ENCODE measurements at places on chromosomes 6 and 20.

GRCh38 chr6:47663462-47664216 is 34.7 kb upstream of the ADGRF4 start:
- no peak for DNase-seq

- no peak for DNase-seq
Measured at GRCh38 chr20:62762801-62763368, 33.4 kb upstream of the MRGBP start.

GRCh38 chr20:10857352-10858070 is 183.7 kb upstream of the JAG1 start:
- DNase-seq, result no peak

DNA sequence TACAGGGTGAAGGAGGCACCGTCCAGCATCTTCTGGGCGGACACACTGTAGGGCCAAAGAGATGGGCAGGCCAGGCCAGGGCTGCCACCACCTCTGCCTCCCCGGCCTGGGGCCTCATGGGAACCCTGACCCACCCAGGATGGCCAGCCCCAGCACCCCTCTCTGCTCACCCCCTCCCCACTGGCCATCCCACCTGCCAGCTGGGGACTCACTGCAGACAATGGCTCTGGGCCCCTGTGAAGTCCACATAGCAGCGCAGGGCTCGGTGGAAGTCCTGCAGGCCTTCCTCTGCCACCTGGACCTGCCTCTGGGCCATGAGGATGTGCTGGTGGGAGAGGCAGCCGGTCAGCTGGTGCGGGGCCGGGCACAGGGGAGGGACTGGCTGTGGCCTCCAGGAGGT is 3.6 kb upstream of the C20orf144 start:
- DNase-seq, result no peak

DNA sequence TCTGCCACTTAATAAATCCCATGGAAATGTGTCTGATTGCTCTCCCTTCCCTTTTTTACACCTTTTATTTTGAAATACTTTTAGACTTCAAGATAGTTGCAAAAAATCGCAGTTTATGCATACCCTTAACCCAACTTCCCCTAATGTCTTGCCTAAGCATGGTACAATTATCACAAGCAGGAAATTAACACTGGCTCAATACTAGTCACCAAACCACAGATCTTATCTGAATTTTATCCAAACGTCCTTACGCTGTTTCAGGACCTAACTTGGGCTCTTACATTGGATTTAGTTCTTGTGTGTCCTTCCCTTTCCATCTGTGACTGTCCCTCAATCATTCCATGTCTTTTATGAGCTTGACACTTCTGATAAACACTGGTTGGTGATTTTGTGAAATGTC is 146.3 kb downstream of the ZNF217 start:
- no peak for DNase-seq

DNA sequence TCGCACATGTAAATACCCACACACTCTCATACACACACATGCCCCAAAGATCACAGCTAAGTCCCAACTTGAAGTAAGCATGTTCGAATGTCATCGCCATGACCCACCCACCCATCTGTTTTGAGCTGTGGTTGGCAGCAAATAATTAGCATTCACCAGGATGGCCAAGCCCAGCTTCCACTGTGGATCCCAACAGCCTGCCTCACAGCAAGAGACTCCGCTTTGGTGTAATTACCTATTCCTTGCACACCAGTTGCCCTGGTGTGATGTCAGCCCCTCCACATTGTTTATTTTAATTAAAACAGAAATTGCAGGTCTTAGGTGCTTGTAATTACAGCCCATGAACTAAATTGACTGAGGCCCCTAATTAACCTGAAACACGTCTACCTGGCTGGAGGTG is 81.1 kb downstream of the MAFB start:
- DNase-seq, result no peak

GRCh38 chr20:5168651-5169396 is 42.0 kb downstream of the CDS2 start:
- no peak for DNase-seq

- DNase-seq, result no peak
Measured at GRCh38 chr20:38150335-38151170, 14.5 kb downstream of the TGM2 start.

DNA sequence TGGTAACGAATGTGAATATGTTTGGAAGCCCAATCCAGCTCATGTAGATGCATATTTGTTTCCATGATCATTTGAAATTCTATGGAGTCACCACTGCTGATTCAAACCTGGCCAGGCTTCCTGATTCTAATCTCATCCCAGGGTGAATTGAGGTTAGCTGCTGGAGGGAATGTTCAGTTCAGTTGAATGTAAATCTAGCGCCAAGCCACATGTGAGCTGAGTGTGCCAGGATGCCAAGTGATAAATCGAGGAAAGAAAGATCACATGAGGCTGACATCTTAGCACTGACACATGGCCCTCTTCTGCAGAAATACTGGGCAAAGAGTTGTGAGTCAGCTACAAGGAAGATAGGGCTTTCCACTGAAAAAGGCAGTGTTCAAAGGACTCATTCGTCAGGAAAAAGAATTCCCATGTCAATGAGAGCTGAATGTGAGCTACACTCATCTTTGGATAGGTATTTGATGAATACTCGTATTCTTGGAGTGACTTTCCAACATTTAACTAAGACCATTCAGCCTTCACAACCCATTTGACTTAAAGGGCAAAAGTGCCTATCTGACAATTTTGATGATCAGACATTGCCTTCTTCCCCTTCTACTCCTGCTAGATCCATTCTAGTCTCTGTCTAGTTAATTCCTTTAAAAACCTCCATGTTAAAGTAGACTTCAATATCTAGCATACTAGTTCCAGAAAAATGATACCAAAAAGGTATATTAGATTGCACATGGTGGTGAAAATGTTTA is 172.1 kb downstream of the MTFR2 start:
- no peak for DNase-seq

DNA sequence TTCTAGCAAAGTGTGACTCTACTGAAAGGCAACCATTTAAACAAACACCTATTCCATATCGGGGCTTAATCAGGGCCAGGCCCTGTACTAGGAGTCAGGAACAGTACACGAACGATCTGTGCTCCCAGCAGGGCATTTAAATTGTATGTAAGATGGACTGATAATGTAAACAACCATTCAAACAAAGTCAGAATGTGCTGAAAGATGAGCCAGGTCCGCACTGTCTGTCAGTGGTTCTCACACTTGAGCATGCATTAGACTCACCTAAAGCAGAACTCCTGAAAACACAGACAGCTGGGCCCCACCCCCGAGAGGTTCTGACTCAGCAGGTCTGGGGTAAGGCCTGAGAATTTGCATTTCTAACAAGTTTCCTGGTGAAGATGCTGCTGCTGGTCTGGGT is 81.6 kb downstream of the PXDC1 start:
- no peak for DNase-seq

GRCh38 chr20:51747182-51747911 is 20.8 kb downstream of the ATP9A start:
- no peak for DNase-seq

DNA sequence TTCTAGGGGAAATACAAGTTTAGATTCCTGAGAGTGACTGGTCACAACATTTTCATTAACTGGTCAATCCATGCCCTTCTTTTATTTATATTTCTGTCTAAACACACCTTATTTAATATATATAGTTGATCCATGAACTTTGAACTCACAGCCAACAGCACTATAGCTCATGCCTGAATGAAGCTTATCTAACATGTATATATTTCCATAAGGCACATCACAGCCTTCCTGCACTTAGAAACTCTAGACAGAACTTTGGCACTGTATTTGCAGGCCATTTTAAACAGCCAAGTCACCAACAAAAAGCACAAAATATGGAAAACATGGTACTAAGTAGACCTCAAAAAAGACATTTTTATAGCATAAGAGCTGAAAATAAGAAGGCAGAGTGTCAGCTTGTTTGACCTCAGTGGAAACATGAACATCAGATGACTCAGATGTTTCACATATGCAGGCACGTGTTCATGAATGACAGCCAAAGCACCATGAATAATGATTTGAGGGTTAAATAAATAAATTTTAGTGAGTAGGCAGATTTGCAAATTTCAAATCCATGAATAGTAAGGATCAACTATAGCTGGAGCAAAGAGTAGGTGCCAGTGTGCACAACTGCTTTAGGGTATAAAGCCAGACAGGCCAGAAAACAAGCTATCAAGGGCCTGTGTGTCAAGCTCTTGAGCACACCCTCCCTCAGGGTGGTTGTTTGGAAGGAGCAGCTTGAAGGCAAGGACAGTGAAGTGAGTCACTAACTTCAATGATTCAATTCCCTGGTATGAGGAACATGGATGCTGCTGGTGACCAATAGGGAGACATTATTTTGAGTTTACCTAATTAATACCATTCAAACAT is 88.9 kb upstream of the NT5E start:
- DNase-seq, result no peak

DNA sequence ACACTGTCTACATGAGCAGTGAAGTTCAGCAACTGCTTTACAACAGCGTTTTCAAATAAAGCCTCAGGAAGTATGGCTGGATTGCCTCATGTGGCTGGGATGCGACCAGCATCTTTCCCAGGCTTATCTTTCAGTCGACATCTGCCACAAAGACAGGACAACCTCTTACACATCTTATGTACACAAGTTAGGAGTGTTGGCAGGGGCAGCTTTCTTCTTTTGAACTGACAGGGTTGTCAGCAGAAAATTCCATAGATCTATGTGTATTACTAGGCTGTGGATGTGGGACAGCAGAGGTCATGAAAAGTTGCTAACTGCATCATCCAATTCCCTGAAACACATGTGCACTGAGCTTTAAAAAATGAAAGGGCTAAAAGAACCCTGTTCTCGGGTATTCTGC is 48.1 kb downstream of the PLAGL1 start:
- no peak for DNase-seq

- DNase-seq, result no peak
Measured at GRCh38 chr6:32954986-32955802, 2.3 kb upstream of the HLA-DMA start.

DNA sequence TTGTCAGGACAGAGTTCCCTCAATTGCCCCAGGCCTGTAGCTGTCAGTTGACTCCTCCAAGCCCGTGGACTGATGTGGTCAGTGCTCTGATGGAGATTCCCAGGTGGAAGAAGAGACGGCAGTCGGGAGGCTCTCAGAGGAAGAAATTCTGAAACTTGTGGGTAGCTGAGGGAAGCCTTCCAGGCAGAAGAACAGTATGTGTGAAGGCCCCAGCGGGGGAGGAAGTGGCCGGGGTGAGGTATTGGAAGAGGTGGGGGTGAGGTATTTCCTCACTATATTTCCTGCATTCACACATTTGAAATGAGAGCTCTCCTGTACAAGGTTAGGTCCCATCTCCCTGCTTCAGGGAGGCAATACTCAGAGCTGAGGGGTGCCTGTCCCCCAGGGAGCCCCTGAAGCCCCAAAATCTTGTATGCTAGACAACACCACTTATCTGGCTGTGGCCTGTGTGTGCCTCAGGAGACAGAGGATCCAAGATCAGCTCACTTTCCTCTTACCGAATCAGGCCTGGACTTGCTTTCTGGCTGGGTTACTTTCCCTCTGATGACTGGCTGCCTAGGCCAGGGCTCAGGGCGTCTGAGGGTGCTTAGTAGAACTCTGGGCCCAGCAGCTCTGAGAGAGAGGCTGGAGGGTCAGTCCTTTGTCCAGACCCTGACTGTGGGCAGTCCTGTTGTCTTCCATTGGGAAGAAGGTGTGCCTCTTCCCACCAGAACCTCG is 49.3 kb upstream of the MYL9 start:
- DNase-seq, result peak; percentile 42
